ENCODE measurements at places on chromosomes 5 and 9.

- no peak for DNase-seq
Observed at GRCh38 chr5:151682751-151683331, 3.9 kb downstream of the SPARC start.

DNA sequence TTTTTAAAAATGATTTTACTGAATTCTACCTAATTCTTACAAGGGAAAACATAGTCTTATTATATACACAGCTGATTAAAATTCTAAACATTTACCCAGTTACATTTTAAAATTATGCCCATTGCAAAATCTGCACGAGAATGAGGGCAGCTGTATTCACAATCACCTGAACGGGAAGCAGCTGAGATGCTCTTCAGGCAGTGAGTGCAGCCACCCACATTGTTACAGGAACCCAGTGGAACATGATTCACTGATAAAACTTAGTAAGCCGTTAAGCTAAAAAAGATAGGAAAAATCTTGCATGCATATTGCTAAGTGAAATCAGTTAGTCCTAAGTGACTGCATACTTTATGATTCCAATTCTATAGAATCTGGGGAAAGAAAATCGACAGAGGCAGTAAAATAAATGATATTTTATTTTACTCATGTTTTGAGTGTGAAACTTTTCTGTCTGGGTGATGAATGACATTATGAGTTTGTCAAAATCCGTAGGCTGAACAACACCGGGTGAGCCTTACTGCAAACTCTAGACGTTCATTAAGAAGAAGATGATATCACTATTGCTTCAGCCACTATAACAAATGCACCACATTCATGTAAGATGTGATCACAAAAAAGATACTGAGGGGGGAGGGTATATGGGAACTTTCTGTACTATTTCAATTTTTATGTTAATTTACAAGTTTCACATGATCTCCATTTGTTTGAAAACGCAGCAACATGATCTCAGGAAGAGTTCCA, 39.1 kb upstream of the FLT4 start:
- no peak for DNase-seq

DNA sequence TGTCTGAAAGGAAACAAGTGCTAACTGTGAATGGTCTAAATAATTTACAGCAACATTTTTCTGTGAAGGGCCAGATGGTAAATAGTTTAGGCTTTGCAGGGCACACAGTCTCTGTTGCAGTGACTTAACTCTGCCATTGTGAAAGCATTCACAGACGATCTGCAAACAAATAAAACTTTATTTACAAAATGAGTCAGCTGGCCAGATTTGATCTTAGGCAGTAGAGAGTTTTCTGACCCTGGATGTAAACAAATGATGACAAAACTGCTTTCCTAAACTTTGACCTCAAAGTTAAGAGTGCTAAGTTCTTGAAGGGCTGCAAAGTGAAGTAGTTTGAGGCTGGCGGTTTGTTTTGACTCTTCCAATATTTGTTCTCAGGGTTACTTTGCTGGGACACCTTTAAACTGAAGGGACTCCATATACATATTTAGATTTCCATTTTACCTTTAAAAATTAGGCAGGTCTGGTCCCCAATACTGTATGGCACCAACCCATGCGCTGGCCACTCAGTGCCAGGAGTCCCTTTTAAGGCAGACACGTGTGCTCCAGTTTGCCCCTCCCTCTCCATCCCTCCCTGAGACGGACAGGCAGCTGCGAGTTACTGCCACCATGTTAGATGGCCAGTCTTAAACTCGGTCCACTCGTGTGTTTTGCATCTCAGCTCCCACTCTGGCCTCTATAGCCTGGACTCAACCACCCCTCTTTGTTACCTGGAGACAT, 4.0 kb upstream of the ADAMTS16 start:
- no peak for DNase-seq

- no peak for DNase-seq
Observed at GRCh38 chr9:16447946-16448345, 422.5 kb downstream of the BNC2 start.

DNA sequence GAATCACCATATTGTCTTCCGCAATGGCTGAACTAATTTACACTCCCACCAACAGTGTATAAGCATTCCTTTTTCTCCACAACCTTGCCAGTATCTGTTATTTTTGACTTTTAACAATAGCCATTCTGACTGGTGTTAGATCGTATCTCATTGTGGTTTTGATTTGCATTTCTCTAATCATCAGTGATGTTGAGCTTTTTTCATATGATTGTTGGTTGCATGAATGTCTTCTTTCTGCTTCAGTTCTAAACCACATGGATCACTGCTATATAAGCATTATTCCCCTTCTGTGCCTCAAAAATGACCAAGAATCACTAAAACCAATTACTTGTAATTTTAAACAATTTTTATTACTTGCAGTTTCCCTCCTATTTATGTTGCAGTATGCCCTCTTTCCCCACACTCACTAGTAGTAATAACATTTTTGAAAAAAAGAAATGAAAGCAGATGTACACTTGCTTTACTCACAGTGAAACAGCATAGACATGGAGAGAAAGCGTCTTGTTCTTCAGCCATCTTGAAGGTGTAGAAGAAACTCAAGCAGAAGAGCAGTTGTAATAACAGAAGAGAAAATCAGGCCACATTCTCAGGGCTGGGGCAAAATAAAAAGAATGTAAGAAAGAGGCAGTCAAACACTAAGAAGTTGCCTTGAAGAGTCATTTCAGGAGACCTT, 4.5 kb upstream of the TMEM252 start:
- DNase-seq = no peak

DNA sequence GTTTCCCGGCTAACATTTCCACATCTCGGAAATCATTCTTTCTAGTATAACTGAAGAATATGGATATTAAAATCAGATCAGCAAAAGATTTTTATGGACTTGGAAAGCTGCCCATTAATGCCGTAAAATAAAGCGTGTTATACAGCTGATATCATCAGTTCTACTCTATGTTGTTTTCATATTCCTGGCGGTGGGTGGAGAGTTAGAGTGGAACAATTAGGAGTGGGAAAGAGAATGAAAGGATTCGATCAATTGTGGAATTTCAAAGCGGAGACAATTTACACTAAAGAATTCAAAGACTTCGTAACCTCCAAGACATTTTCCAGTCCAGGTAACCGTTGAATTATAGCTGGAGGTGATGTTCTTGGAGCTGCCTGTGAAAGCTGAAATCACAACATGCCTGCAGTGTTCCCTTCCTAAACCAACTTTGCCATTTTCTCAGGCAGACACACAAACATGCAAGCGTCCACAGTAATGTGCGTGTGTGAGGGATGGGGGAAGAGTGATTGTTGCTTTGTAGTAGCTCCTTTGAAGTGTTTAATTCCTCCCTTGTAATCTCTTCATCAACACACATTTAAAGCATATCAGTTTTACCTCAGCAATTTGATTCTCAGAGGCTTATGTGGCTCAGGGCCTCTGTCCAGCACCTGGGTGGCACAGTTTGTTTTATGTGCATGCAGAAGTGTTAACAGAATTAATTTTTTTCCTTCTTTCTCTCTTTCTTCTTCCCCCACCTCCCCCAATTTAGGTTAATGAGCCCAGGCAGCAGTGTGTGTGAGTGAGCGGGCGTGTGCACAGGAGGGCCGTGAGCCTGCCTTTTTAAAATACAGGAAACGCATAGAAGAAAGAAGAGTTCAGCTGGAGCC, 544.1 kb downstream of the RAB3C start:
- no peak for DNase-seq

DNA sequence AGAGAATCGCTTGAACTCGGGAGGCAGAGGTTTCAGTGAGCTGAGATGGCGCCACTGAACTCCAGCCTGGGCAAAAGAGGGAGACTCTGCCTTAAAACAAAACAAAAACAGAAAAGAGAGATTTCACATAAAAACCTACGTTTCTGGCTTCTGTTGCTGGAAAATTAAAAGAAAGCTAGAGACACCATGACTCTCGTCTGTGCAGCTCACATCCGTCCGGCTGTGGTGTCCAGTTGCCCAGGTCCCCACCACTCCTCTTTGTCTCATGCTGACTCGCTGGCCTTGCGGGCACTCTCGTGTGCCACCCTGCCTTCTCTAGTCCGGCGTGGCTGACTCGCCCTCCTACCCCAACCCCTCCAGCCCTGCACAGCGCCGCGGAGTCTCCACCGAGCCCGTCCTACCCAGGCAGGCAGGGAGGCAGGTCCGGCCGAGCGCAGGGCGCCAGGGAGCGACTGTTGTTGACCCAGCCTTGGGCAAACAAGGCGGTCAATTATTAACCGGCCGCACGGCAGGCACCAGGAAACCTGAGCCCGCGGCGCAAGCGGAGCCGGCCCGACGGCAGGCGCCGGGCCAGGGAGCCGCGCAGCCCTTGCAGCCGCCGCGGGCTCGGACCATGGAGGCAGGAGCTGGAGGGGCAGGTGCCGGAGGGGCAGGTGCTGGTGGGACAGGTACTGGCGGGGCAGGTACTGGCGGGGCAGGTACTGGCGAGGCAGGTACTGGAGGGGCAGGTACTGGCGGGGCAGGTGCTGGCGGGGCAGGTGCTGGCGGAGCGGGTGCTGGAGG, at the start of gene PRRT1B:
Gene PRRT1B (plus strand): TSS at position 521 of the 783 bp plus-strand sequence. CDS start 93 bp downstream, at position 614.
- DNase-seq = no peak

GRCh38 chr5:111673891-111674626, 82.9 kb downstream of the NREP start:
- no peak for DNase-seq

DNA sequence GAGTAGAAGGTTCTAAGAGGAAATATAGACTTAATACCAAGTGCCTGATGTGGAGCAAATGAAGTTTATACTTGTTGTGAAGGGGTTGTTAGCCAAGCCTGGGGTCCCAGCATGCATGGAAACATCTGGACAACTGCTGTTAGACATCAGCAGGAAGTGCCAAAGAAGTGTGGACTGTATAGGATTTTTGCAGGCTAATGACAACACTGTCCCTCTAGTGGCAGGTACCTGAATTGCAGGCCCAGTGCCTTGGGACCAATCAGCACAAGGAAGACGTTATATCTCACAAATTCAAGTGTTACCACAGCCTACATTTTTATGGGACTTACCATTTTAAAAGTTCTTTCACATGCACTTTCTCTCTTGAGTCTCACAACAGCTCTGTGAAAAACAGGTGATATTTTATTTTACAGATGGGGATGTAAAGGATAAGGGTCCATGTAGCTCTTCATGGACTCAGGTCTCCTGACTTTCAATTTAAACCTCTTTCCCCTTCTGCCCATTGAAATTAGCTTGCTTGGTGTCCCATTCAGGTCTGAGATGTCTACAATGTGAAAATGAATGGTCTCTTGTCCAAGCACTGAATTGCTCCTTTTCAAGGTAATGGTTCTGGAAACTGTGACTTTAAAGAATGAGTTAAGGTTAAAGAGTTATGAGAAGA, 89.0 kb upstream of the MAP1B start:
- DNase-seq = peak; percentile 11

DNA sequence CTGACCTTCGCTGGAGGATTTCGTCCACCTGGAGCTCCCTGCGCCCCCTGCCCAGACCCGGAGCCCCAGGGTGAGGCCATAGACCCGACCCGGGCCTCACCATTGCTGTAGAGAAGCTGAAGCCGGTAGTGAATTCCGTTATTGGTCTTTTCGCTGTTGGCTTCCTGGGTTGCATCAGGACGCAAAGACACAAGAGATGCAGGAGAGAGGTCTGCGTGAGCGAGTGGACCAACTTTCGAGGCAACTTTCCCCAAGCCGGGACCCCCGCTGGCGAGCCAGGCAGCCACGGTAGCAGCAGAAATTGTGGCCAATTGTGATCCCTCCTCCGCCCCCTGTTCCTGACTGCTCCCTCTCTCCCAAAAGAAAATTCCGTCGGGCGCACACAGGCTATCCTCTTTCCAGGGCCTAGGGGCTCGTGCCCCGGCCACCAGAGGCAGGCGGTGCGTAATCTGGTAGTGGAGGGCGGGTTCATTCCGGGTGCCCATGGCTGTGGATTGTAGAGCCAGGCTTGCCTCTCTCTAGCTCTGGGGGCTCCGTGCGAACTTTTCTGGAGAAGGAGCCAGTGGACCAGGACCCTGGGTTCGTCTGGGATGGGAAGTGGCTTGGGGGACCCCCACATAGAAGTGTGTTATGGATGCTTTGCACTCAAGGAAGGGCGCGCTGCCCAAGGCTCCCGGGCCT, 3.3 kb downstream of the EBF1 start:
- no peak for DNase-seq

DNA sequence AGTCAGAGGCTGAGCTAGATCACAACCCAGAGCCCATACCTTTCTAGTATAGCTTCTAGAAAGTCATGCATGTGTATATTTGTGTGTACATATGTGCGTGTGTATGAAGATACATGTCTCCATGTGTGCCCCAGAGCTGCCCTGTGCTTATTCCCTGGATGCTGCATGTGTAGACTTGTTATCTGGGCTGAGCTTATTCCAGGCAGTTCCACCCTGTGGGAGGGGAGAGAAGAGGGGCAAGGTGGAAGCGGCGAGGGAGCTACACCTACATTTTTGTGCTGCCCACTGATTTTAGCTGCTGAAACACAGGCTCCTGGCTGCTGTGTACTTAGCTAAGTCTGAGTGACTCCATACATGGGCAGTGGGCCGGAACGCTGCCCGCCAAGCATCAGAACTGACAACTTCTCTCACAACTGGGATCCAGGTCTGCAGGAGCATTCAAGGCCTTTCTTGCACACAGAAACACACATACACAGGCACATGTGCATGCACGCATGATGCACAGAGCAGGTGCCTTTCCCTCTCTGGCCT, 38.0 kb upstream of the XPA start:
- DNase-seq = no peak

DNA sequence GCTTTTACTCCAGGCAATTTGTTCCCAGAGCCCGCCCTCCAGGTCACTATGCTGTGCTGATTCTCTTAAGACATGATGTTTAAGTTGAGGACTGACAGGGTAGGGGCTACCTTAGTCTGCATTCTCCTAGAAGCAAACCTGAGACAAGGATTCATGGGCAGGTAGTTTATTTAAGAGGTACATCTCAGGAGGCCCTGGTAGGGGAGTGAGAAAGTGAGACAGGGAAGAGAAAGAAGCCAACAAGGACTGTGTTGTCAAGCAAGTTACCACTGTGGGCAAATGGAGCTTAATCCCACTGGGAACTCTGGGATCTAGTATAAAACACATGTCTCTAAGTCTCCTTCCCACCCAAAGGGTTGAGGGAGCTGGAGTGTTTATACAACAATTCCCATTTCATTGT, 43.6 kb upstream of the FSTL4 start:
- no peak for DNase-seq

- no peak for DNase-seq
Observed at GRCh38 chr5:104472811-104473210, 910.2 kb upstream of the NUDT12 start.

Data from heart right ventricle (tissue), 16 donors.